ENCODE measurements at places on chromosomes 2 and 18.
A peak's percentile ranks its signal among the peaks of the same experiment; 100 is the strongest.

DNA sequence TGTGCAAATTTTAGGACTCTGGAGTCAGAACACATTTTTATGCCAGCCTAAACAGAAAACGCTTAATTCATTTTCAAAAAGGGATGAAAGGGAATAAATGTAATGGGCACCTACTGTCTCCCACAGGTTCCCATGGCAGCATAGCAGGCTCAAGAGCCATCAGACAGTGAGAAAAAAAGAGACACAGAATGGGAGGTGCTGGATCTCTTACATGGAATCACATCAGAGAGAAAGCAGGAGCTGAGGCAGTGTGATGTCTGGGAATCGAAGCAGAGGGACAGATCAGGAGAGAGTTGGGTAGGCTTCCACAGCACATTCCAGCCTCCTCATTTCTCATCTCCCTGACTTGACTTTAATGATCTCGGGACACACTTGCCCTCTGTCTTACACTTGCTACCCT is 684.3 kb downstream of the KCNJ3 start:
- DNase-seq: no peak

DNA sequence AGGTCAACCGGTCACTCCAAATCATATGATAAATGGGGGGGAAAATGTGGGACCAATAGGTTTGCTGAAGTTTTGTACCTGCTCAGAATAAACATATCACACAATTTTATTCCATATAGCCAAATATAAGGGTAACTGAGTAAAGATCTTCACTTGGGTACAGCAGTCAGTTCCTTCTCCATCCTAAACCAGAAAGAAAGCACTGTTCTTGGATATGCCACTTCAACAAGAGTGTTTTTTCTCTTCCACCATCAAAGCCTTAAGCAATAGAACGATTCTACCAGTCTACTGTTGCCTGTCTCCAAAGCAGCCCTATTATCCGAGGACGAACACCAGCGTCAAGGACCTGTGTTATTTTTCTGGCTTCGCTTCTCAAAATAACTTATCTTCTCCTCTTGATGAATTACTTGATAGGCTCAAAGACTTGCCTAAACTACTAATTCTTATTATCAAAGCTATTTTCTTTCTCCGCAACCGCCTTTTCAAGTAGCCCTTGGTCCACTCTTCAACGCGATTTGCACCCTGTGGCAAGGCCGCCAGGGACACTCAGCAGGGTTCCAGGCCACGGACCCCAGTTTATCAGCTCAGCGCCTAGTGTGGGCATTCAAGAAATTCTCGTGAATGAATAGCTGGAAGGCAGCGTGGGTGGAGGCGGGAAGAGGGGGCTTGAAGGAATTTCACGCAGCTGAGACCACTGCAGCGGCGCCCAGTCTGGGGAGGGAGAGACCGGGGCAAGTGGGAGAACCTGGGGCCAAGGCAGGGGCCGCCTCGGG is 646 bp downstream of the ALS2 start:
- no peak for DNase-seq

- DNase-seq: no peak
These were observed 225.8 kb downstream of the PIEZO2 start for GRCh38 chr18:10923551-10924070.

- no peak for DNase-seq
These were observed 478 bp downstream of the CLHC1 start for GRCh38 chr2:55231546-55232083.

DNA sequence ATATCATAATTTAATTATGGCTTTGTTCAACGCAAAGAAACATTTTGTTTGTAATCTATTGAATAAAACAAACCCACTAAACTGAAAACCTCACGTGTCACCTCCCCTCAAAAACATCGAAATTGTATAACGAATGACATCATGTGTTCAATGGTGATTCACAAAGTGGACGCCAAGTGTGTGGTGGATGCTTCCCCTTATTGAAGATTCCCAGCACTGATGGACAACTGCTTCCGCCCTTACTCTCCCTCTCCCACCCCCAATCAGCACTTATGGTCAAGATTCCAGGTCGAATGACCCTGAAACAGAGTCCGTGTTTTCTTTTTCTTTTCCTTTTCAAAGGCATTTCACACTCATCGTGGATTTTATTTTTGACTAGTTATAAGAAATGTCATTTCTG is 383.0 kb upstream of the SMIM21 start:
- no peak for DNase-seq

DNA sequence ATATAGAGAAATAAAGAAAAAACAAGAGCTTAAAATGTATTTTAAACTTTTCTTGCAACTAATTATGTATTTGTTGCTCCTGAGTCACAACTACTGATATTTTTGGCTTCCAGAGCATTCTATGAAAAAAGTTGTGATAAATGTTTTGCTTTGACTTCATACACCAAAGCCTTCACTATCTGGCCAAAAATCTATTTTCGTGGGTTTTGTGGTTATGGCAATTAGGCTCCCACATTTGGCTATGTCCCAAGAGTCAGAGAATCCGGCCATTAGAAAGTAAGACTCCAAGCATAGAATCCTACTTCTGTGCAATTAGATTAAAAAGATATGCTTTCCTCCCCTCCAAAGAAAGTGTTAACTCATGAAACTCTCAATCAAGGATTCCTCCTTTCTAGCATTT is 1456.1 kb upstream of the ACVR2A start:
- no peak for DNase-seq

DNA sequence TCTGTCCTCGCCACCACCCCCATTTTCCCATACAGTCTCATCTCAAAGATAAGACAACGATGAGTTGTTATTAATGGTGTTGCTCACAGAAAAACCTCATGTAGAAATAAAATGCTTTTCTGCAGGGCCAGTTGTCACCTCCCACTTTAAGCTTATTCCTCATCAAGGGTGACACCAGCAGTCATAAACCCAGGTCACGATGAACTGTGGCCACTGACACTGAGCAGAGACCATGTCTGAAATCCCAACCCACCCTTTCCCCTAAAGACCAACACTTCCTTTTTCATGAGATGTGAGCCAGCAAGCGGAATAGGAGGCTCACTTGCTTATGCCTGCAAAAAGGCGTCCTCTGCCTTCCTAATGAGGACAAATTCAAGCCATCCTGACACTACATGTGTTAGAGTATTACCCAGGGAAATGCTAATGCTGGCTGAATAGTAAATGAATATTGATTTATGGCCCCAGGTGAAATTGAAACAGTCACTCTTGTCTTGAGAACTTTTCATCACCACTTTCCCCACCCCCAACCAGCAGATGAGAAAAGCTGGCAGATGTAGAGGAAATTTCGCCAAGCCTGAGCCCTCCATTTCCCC is 228.4 kb downstream of the MGAT5 start:
- DNase-seq: no peak

DNA sequence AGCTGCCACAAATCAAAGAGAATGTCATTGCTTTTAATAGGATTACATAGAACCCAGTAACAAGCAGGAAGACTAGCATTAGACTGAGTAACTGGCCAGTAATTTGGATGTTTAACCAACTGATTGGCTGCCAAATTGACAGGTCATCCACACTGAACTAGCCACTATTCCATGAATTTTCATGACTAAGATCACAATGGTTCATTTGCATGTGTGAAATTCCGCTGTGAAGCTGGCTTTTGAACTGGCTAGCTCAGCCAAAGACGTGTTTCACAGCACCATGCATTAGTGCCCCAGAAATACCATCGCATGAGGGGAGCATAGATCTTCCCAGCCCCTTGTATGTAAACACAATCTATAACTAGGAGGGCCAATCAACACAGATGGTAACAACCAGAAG is 649.8 kb downstream of the ARHGAP15 start:
- no peak for DNase-seq

DNA sequence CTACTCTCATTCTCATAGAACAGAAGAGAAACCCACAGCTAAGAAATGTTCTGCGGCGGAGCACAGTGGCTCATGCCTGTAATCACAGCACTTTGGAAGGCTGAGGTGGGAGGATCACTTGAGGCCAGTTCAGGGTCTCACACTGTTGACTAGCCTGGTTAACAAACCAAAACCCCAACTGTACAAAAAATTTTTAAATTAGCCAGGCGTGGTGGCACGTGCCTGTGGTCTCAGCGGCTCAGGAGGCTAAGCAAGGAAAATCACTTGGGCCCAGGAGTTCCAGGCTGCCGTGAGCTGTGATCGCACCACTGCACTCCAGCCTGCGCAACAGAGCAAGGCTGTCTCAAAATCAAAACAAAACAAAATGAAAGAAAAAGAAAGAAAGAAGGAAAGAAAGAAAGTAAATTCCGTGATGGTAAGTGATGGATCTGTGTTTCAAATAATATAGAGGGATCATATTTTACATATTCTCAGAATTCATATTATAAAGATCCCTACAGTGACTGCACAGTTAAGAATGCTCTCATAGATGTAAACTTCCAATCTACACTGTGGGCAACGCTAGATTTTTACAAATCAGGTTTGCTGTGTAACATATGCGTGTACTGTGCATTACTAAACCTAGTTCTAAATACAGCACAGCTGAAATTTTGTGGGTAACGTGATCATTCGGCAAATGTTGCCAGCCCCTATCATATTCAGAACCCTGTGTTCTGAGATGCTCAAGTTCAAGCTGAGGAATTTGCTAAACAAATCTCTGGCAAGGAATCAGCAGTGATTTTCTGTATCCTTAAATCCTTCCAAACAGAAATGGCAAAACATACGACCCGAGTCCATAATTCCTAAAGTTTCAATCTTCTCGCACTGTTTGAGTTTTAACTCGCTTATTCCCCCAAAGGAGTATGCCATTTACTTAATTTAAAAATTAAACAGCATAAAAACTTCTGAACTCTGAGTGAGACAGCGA is 1.2 kb upstream of the RAB12 start:
- DNase-seq: no peak

DNA sequence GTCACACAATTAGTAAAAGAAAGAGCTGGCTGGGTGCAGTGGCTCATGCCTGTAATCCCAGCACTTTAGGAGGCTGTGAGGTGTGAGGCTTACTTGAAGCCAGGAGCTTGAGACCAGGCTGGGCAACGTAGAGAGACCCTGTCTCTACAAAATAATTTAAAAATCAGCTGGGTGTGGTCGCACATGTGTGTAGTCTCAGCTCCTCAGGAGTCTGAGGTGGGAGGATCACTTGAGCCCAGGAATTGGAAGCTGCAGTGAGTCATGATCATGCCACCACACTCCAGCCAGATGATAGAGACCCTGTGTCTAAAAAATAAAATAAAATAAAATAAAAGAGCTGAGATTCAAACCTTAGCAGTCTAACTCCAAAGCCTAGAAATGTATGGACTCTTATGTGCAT is 39.0 kb upstream of the NEDD4L start:
- DNase-seq: no peak

DNA sequence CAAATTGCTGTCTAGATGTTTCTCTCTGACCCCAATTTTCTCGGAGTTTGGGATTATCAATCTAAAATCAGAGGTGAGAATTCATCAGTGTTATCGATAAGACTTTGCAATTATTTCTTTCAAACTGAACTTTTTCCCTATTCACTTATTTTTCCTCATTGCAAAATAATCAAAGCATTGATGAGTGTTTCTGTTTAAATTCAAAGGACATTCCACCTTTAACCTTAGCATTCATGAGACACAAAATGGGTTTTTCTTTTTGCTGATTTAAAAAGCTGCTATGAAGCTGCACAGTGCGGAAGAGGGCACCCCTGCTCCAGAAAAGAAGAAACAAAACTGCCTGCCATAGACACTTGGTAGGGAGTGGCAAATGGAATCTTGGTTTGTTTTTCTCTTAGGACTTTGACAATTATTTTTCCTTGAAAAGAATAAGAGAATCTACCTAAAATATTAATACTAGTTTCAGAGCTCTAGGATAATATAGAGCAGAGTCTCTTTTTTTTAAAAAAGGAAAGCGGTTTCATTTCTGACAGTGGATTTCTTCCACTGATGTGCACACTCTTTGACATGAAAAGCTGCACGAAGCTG is 203.4 kb downstream of the TGIF1 start:
- DNase-seq: no peak

DNA sequence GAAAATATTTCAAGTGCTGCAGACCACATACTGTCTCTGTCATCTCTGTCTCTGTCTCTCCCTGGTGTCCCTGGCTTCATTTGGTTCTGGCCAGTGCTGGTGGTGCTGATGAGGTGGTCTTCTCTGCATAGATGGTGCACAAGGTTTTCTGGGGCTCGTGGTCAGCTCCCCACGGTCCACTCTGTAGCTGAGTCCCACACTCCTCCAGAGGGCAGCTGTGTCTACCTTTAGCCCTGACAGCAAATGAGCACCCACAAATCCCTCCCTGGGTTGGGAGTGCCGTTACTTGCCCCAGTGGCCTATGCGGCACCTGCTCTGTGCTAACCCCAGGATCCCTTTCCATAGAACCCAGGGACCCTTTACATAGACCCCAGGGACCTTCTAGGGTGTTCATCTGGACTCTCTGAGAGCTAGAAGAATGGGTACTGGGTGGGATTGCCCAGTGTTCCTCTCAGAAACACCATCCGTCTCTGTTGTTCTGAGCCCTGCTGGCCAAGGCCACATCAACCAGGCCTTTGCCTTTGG is 129.3 kb downstream of the CAPN13 start:
- no peak for DNase-seq

GRCh38 chr2:186995092-186995491 is 146.1 kb upstream of the ZSWIM2 start:
- no peak for DNase-seq

GRCh38 chr2:160507046-160507407 is 13.4 kb upstream of the RBMS1 start:
- DNase-seq: no peak

- peak; percentile 72 for DNase-seq
These were observed 138.5 kb downstream of the MEIS1 start for GRCh38 chr2:66573416-66573815.

- DNase-seq: no peak
These were observed 30.8 kb downstream of the ATP6V1C2 start for GRCh38 chr2:10752236-10752635.

DNA sequence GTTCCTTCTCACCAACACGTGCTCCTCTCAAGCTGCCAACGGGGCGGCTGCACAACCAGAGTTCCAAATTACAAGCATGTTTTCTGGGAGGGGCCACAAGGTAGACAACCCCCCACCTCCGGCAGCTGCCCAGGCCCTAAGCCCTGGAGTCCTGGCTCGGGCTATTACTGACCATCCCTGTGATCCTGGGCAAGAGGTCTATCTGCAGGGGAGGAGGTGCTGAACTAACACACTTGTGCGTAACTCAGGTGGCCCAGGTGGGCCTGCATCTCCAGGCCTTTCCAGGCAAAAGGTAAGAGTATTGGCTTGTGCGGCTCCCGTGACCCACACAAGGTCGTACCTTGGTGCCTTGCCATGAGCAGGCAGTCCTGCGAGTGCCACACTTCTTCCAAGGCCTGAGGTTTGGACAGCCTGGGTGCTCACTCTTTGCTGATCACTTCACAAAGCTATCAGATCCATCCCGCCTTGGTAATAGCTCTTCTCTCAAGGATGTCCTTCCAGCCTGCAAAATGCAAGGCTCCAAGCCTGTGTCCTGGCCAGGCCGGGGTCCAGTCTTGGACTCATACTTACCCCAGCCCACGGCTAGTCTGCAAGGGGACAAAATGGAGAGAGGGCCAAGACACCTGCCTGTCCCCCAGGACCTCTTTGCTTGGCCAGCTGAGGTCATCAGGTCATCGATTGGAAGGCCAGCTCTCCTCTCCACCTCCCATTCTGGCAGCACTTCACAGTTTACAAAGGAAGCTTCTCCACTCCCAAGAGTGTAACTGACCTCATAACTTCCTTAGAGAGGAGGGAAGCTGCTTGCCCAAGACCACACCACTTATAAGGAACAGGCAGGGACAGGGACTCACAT is 33.9 kb downstream of the ADRA2B start:
- DNase-seq: no peak

GRCh38 chr2:80019571-80020460 is 284.7 kb downstream of the LRRTM1 start:
- DNase-seq: no peak

- no peak for DNase-seq
These were observed 687.8 kb downstream of the SLC4A3 start for GRCh38 chr2:220315098-220315823.

- DNase-seq: peak; percentile 1
These were observed 194.3 kb downstream of the MYCN start for GRCh38 chr2:16134436-16135165.
